Activated CD8-positive, alpha-beta T cell treated with anti-CD3 and anti-CD28 coated beads, Interleukin-2, amount 10 ng/mL, durations not matched to agents 7 days and 5 days (primary cell): ENCODE measurements at places on chromosomes 16 and 17. TPM values are rescaled to one million over a fixed set of nuclear protein-coding genes. Genes with fewer than 3 reads are reported as not detected.

- H3K36me3 ChIP-seq = no peaks in the 10 kb centered on the region
- peaks cover 6% of the 10 kb centered on the region for H3K4me1 ChIP-seq
- peaks cover 6% of the 10 kb centered on the region for H3K27me3 ChIP-seq
- no peak overlapping the region for H3K27ac ChIP-seq
Measured at GRCh38 chr17:37726248-37726647, 18.6 kb downstream of the HNF1B start.

GRCh38 chr17:79668344-79669250 is 57.7 kb upstream of the RBFOX3 start:
- no peaks in the 10 kb centered on the region for H3K36me3 ChIP-seq
- no peaks in the 10 kb centered on the region for H3K4me1 ChIP-seq
- H3K27ac ChIP-seq = no peak overlapping the region
- no peak overlapping the region for H3K4me3 ChIP-seq

- no peaks in the 10 kb centered on the region for H3K36me3 ChIP-seq
- H3K27ac ChIP-seq = no peak overlapping the region
- DNase-seq = no peak
- H3K4me3 ChIP-seq = no peak overlapping the region
- H3K4me1 ChIP-seq = peaks cover 6% of the 10 kb centered on the region
Measured at GRCh38 chr17:55426851-55427586, 5.4 kb upstream of the MMD start.

- no peaks in the 10 kb centered on the region for H3K36me3 ChIP-seq
- H3K4me3 ChIP-seq = no peak overlapping the region
- no peak overlapping the region for H3K27ac ChIP-seq
Measured at GRCh38 chr17:27741361-27741861, 58.9 kb downstream of the NOS2 start.

DNA sequence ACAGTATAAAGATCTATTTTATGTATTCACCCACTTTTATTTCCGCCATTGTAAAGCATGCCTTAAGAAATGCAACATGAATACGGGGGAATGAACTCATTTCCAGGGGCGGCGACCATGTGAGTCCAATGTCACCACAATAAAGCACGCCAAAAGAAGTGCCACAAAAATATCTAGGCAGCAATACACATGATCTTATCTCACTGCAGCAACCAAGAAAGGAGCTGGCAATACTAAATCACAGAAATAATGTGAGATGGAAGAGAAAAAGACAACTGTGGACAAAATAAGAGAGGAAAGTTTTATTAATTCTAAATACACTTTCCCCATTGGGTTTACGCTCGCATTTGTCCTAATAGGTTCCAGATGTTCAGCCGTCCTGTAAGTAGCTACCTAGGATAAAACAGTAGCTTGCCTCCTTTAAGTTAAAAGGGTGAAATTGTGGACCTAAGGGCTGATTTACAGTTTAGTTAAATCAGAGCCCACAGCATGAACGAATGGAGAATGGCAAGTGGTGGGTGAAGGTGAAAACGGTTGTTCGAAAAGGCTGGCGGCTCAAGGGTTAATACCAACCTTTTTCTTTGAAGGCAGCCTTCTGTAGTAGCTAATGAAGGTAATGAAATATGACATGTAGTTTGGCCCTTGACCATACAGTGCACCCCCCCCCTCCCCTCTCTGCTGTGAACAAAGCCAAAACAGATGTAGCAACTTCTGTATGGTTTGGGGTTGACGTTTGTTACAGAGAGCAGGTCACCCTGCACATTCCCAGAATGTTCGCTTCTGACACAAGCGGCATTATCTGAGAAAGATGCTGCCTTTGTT is 504.2 kb upstream of the PSMD7 start:
- no peak overlapping the region for H3K27ac ChIP-seq
- DNase-seq = no peak
- H3K27me3 ChIP-seq = no peaks in the 10 kb centered on the region
- H3K4me1 ChIP-seq = no peaks in the 10 kb centered on the region

- H3K4me3 ChIP-seq = peak overlapping the region; percentile 98
- no peak for DNase-seq
- H3K27me3 ChIP-seq = no peaks in the 10 kb centered on the region
- peaks cover 79% of the 10 kb centered on the region for H3K4me1 ChIP-seq
- H3K27ac ChIP-seq = peak overlapping the region; percentile 98
- peaks cover 38% of the 10 kb centered on the region for H3K36me3 ChIP-seq
Measured at GRCh38 chr16:50265716-50266336, 525 bp upstream of the ADCY7 start.

DNA sequence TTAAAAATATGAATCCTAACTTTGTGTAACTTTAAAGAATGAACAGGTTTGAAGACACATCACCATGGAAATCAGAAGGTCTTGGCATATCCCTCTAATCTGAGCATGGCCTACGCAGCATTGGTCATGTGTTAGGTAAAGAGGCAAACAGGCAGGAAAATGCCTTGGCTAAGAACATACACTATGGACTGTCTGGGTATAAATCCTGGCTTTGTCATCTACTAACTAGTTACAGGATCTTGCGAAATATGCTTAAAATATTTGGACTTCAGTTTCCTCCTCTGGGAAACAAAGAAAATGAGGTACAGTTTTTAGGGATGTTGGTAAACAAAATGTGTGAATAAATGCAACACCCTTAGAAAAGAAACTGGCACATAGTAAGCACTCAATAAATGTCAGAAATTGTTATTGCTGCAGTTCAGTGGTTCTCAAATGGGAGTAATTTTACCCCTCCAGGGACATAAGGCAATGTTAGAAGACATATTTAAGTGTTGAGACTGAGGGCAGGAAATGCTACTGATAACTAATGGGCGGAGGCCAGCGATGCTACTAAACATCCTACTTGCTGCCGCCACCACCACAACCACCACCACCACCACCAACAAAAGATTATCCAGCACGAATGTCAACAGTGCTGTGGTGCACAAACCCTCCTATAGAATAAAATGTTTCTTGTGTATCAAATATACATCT is 770.8 kb upstream of the SOX9 start:
- no peaks in the 10 kb centered on the region for H3K36me3 ChIP-seq
- H3K27ac ChIP-seq = no peak overlapping the region
- H3K4me1 ChIP-seq = no peaks in the 10 kb centered on the region
- no peaks in the 10 kb centered on the region for H3K27me3 ChIP-seq
- no peak for DNase-seq

GRCh38 chr17:60421273-60422161 is 772 bp upstream of the CHCT1 start:
- peak overlapping the region; percentile 71 for H3K27ac ChIP-seq
- H3K36me3 ChIP-seq = no peaks in the 10 kb centered on the region
- H3K4me3 ChIP-seq = peak overlapping the region; percentile 59
- peak; percentile 84 for DNase-seq
- no peaks in the 10 kb centered on the region for H3K27me3 ChIP-seq

- no peak overlapping the region for H3K4me3 ChIP-seq
- no peak overlapping the region for H3K27ac ChIP-seq
- H3K4me1 ChIP-seq = no peaks in the 10 kb centered on the region
- no peaks in the 10 kb centered on the region for H3K36me3 ChIP-seq
- no peak for DNase-seq
Measured at GRCh38 chr16:10647721-10648296, 46.9 kb downstream of the TEKT5 start.

DNA sequence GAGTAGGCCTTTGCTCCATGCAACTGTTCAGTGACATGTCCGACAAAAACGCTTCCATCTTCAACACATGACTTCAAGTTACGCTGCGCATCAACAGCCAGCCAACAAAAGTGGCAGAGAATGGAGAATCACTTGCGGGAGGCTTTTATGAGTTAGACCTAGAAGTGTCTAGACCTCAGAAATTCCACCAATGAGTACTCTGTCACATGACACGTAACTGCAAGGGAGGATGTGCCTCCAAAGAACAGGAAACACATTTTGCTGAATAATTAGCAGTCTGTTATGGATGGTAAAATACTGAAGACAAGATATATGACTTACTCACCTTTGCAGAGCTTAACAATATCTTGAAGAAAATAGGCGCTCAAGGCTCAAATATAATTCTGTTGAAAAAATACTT is 62.1 kb downstream of the MYO1D start:
- no peak for DNase-seq
- H3K36me3 ChIP-seq = no peaks in the 10 kb centered on the region
- H3K4me1 ChIP-seq = peaks cover 3% of the 10 kb centered on the region

DNA sequence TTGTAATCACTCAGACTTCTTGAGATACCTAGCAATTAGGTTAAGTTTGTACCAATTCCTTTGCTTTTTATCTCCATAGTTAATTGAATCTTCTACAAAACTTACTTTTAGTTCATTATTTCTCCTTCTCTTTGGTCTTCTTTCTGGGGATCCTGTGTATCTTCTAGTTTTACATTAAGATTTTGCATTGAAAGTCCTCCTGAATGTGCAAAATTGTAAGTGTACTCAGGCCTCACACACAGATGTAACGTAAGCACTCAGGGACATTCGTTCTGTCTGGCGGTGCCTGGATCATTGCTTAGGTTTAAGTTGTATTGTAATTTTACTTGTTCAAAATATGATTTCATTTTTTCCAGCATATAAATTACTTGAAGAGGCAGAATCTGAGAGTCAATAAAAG is 222.6 kb upstream of the CPHXL start:
- H3K4me3 ChIP-seq = no peak overlapping the region

- H3K27me3 ChIP-seq = no peaks in the 10 kb centered on the region
- H3K27ac ChIP-seq = peak overlapping the region; percentile 66
- peaks cover 59% of the 10 kb centered on the region for H3K4me1 ChIP-seq
- no peak overlapping the region for H3K4me3 ChIP-seq
- no peak for DNase-seq
Measured at GRCh38 chr16:70735141-70735979, 49.5 kb upstream of the MTSS2 start.

The MT3 gene
- total RNA-seq = 6.2 TPM

The LGALS9 gene
- total RNA-seq = 173 TPM

The FAM171A2 gene
- total RNA-seq = 0.37 TPM

The ZNF469 gene
- total RNA-seq = 0.83 TPM

The TCAP gene
- total RNA-seq = 1.8 TPM
